ENCODE measurements at places on chromosomes 2 and 18.

DNA sequence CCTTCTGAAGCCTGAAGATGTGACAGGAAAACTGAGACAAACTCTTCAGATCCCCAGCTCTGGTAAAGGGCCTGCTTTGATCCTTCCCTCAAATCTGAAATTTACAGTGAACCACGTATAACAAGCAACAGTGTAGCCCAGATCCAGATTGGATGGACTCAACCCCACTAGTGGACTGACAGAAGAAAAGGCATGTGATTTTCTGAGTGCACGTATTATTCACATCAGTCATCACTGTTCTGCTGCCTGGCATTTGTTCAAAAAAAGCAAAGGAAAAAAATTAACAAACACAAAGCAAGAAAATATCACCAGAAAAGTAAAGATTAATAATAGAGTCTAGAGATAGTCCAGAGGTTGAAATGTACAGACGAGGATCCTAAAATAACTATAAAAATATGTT lies 87.6 kb downstream of the CYRIA start:
- no peak for DNase-seq

DNA sequence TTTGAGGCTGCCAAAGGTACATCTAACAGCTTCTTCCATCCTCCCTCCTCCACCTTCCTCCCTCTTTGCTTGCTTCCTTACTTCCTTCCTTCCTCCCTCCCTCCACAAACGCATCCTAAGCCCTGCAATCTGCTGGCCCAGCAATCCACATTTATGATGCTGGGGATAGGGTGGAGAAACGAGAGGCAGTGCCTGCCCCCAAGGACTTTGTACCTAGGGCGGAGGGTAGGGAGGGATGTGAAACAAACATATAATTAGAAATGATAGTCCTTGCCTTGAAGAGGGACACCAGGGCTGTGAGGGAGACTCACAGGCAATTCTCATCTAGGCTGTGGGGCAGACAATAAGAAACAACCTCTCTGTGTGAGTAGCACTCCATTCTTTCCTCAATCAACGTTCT lies 188.3 kb downstream of the ANKRD30B start:
- DNase-seq = no peak

DNA sequence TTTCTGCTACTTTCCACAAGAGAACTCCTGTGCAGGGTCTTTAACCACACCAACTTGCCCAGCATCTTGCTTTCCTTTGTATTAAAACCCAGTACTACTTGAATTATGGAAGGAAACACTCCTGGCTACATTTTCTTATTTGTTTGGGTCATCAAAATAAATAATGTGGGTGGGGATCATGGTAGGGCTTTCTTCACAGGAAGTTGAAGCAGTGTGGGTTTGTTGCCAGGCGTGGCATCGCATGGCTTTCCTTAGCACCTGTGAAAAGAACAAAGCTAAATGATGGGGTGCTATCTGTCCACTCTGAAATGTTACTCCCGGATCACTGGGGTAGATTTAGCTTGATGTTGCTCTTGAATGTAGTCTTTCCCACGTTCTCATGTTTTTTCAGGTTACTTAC lies 18.7 kb downstream of the ARHGAP25 start:
- no peak for DNase-seq

DNA sequence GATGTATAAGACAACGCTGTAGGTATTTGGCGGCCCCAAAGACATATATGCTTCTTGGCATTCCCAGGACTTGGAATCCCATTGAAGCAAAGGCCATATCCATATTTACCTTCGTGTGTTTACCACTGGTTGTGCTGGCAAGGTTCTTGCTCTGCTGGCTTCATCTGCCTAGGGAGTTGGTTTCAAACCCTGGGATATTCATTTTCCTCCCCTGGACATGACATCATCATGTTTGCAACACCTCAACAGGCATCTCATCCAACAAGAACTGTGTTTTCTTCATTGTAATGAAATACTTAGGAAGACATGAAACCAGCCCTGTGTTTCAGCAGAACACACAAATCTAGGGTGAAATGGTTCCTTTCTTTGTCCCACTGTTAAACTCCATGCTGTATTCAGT lies 77.9 kb upstream of the PHLPP1 start:
- DNase-seq = no peak

- DNase-seq = no peak
Observed at GRCh38 chr2:95334916-95335641, 37.9 kb downstream of the KCNIP3 start.

- no peak for DNase-seq
Observed at GRCh38 chr2:105344704-105345345, 7.5 kb downstream of the C2orf49 start.

GRCh38 chr2:128637481-128638155 lies 318.9 kb upstream of the HS6ST1 start:
- DNase-seq = no peak

GRCh38 chr2:167752734-167753133 lies 494.7 kb downstream of the STK39 start:
- DNase-seq = no peak

- DNase-seq = no peak
Observed at GRCh38 chr2:174738841-174739240, 25.4 kb downstream of the CHRNA1 start.

GRCh38 chr18:14174706-14175085 lies 42.5 kb upstream of the ZNF519 start:
- no peak for DNase-seq

GRCh38 chr2:69104261-69104660 lies 91.3 kb downstream of the ANTXR1 start:
- no peak for DNase-seq
